ENCODE measurements at places on chromosomes 11 and 22. TPM values are rescaled to one million over a fixed set of nuclear protein-coding genes. Genes with fewer than 3 reads are reported as not detected.
A peak's percentile ranks its signal among the peaks of the same experiment; 100 is the strongest.

DNA sequence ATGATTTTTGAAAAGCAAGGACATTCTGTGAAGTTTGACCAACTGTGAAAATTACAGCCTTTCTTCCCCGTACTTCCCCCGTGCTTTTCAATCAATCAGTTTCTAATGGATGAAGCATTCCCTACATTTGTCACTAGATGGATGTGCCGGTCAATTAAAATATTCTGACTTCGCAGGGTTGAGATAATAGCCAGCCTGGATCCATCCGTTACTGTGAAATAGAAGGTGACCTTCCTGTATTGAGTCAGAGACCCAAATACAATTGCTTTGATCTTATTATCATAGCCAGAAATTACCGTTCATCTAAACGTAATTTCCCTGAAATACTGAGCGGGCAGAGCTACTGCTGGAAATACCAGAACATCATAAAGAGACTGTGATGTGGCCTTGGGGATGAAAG lies 21.1 kb upstream of the PARVB start:
- DNase-seq: no peak

DNA sequence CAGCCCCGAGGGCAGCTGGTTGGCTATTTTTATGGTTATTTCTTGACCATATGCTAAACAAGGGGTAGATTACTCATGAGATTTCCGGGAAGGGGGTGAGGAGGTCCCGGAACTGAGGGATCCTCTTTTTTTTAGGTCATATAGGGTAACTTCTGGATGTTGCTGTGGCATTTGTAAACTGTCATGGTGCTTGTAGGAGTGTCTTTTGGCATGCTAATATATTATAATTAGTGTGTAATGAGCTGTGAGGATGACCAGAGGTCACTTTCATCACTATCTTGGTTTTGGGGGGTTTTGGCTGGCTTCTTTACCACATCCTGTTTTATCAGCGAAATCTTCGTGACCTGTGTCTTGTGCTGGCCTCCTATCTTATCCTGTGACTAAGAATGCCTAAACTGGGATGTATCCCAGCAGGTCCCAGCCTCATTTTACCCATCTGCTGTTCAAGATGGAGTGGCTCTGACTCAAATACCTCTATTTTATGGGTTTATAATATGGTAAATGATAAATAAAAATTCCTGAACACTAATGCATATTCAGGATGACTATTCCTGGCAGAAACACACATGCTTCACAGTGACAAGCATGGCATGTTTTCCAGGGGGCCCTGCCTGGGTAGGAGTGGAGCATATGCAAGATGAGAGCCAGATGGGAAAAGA lies 11.2 kb downstream of the KREMEN1 start:
- DNase-seq: no peak

GRCh38 chr22:33687464-33687863 lies 232.8 kb downstream of the LARGE1 start:
- DNase-seq: no peak

GRCh38 chr11:2526808-2527381 lies 82.1 kb downstream of the KCNQ1 start:
- peak; percentile 37 for DNase-seq

GRCh38 chr22:44927463-44928135 lies 82.2 kb downstream of the PHF21B start:
- no peak for DNase-seq

DNA sequence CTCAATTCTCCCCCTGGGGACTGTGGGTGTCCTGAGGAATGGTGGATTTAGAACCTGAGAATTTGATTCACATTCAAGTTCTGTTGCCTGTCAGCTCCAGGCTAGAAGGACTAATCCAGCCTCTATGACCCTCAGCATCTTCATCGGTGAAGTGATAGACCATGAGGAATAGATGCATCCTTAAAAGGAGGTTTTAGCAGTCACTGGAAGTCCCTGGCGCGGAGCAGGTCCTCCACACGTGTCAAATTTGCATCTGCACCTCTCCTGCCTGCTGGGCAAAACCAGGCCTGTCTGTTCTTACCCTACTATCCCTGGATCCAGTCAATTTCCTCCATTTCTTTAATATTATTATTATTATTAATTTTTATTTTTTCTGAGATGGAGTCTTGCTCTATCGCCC lies 808.4 kb downstream of the TBC1D22A start:
- no peak for DNase-seq

DNA sequence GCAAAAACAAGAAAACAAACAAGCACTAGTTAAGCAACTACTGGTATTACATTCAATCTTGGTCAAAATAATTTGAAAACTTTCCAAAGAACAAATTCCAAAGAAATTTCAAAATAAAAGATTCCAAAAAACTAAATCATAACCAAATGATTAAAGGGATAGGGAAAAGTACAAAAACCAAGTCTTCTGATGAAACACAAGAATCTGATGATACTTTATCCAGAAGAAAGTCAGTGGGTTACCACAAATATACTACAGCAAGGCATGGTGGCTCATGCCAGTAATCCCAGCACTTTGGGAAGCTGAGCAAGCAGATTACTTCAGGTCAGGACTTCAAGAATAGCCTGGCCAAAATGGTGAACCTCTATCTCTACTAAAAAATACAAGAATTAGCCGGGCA lies 59.1 kb downstream of the NUP98 start:
- DNase-seq: no peak

GRCh38 chr11:76639621-76640020 lies 30.9 kb downstream of the LRRC32 start:
- no peak for DNase-seq

DNA sequence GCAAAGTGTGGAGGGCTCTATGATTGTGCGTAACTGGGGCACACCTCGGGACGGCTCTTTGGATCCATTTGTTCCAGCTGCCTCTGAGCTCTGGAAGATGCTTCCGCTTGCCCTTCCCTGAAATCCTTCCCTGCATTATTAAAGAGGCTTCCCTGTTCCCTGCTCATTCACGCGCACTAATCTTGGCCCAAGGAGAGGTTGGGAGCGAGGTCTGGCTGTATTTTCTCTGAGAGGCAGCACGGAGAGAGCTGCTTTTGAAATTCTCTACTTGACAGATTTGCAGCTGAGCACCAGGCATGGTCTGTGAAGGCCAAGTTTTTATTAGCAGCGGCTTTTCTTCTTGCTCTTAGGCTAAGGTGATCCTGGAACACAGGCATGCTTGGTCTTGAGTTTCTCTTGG lies 94.8 kb upstream of the NTM start:
- DNase-seq: no peak

- DNase-seq: no peak
Measured at GRCh38 chr11:68504432-68505066, 44.0 kb downstream of the PPP6R3 start.

DNA sequence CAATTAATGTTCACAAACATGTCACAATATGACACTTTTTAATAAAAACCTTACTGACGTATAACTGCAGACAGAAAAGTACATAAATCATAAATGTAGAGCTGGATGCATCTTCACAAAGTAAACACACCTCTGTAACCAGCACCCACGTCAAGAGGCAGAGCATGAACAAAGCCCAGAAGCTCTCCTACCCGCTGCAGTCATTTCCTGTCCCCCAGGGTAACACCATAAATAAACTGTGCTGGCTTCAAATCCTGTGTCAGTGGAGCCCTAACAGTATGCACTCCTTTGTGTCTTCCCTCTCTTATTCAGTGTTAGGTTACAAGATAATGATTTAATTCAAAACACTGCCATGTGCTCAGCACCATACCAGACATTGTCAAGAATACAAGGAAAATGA lies 5.7 kb downstream of the SYT13 start:
- DNase-seq: no peak

GRCh38 chr11:131228378-131228777 lies 142.0 kb upstream of the NTM start:
- DNase-seq: no peak

DNA sequence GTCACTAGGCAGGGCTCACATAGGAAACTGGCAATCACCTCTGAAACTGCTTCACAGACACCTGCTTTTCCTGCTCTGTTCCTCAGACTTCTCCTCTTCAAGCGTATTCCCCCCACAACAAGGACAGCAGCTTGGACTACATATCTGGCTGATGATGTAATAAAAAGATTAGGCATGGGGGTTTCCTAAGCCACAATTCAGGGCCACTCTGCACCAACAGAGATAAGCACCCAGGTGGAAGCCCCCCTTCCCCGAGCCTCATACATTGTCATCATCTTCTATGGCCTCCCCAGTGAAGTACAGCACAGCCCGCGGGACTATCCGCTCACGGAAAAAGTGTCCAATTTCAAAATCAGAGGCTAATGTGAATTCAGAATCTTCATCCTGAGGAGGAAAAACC lies 25.0 kb upstream of the PHLDA2 start:
- DNase-seq: no peak

DNA sequence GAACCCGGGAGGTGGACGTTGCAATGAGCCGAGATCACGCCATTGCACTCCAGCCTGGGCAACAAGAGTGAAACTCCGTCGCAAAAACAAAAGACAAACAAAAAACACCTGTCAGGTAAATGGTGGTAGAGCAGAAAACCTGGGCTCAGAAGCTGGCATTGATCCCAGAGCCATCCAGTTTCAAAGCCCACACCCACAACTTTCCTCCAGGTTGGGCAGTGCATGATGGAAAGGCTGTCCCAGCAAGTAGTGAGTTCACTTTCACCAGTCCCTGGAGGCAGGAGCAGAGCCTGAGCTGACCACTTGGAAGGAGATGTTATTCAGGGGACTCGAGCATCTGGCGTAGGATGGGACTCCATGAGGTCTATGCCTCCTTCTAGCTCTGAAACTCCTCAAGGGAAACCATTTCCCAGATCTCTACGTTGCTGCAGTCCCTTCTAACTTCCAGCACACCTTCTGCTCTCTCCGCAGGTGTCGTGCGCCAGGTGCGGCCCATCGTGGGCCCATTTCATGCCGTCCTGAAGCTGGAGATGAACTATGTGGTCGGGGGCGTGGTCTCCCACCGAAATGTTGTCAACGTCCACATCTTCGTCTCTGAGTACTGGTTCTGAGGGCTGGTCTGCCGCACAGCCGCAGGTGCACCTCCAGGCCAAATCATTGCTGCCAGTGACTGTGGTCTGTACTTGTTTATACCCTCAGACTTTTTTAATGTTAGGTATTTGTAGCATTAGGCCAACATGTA lies 71.6 kb upstream of the ATXN10 start:
- DNase-seq: no peak

GRCh38 chr11:72041364-72042063 lies 38.8 kb downstream of the NUMA1 start:
- DNase-seq: peak; percentile 64

DNA sequence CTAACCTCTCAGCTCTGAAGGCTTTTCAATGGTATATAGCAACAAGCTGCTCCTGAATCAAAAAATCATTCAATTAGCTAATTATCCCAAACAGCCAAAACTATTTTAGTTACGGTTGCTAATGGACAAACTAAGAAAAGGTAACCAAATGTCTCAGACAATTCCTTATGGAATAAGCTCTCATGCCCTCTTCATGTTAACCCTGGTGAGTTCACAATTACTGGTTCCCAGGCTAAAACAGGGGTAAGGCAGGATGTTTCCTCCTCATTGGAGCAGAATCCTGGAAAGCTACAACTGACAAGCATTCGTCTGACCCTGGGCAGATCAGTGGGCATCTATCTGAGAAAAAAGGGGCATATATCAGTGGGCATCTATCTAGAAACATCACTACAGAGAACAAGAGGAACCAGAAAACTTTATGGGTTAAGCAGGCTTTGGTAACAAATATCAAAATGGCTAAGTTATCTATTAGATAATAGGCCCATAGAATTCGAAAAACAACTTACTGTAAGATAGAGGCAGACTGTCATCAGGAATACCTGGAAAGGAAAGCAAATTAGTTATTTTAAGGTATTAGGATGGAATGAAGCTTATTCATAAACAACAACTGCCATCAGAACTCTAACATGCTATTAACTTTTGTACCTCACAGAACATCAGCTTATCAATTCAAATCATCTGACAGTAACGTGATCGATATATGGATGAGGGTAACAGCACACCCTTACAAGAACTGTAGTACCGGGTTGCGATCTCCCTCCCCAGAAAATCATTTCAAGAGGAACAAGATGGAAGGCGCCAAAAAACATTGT lies 14.8 kb upstream of the WDR74 start:
- no peak for DNase-seq

- DNase-seq: no peak
Measured at GRCh38 chr11:4018641-4019040, 76.0 kb upstream of the RRM1 start.

GRCh38 chr11:83389975-83390374 lies 103.8 kb upstream of the CCDC90B start:
- DNase-seq: no peak

DNA sequence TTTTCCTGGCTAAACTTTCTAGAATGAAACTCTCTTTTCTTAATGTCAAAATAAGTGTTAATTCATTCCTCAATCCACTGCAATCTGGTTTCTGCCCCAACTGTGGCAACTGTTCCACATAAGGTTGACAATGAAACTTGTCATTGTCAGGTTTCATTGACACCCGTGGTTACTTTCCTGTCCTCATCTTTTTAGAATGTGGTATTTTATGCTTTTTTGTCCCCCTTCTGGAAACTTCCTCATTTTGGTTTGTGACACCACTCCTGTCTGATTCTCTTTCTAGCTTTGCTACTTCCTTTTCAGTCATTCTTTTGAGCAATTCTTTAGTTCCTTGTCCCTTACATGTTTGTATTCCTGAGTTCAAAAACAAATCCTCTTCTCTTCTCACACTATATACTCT lies 7.5 kb upstream of the PDE3B start:
- no peak for DNase-seq

GRCh38 chr22:39388261-39389011 lies 11.1 kb upstream of the TAB1 start:
- peak; percentile 63 for DNase-seq

GRCh38 chr11:11420191-11420898 lies 67.3 kb upstream of the CSNK2A3 start:
- no peak for DNase-seq

DNA sequence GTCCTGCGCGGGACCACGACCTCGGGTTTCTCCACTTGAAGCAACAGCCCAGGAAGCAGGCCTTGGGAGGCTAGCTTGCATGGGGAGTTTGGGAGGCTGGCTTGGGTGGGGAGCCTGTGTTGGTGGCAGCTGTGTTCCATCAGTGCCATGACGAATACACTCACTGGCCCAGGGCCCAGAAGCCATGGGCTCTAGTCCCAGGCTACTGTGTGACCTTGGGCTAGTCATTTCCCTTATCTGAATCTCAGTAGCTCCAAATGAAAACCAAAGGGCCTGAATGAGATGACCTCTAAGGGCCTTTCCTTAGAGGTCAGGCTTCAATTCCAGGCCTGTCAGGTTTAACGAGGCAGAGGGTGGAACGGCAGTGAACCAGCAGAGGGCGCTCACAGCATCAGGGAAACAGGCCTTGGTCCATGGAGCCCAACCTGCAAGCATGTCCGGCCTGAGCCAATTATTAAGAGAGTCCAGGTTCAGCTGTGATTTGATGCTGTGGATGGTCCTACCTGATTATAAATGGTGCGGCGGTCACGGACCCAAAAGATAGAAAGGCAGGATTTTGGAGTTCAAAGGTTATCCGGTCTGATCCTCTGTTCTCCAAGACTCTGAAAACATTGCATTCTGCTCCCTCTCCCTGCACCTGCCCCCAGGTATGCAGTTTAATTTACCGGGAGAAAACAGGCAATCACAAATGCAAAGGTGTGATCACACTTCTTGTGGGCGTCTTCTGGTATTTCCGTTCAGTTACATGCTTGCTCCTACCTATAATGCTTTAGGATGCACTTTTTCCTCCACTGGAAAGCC lies 15.9 kb downstream of the PTPN5 start:
- DNase-seq: peak; percentile 67

GRCh38 chr11:38593649-38594048 lies 1995.6 kb upstream of the RAG2 start:
- no peak for DNase-seq

Gene TEX12
- total RNA-seq: not detected

Gene HPS4
- total RNA-seq: 32.7 TPM

Gene BARX2
- total RNA-seq: not detected

Gene TMPRSS6
- not detected for total RNA-seq

Gene CYP2R1
- total RNA-seq: 16.0 TPM

Gene MIAT
- 0.66 TPM for total RNA-seq

Gene PPFIA1
- 43.7 TPM for total RNA-seq

Gene CCDC73
- total RNA-seq: 0.59 TPM
